Stimulated activated CD4-positive, alpha-beta T cell treated with anti-CD3 and anti-CD28 coated beads, Interleukin-15, amount 100 ng/mL, for 1 hour (primary cell): ENCODE measurements at places on chromosomes 3 and 15.

DNA sequence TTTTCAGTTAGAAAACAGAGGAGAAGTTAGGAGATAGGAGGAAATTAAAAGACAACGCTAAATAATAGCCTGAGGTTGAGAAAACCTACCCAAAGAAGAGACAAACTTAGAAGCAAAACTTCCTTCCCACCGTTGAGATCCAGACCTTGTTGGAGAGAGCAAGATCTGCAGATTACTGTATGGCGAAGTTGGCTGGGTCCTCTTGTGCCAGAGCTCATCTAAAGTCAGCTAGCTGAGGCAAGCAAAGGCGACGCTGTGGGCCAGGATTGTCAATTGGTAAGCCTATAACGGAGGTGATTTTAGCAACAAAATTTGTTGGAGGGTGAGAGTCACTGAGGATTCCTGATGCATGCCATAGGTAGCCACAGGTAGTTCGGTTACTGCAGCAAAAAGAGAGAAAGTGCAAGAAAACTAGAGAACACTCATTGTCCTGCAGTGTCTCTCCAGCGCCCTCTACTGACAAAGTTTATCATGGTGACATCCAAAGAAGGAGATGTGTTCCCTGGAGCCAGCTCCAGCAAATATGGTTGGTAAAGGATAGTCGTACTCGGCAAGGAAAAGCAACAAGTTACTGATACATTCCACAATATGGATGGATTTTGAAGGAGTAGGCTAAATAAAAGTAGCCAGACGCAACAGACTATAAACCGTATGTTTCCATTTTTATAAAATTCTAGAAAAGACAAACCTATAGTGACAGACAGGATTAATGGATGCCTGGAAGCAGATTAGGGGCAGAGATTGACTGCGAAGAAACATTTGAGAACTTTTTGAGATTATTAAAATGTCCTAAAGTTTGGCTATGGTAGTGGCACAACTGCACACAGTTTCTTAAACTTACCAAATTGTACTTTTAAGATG lies 9.8 kb upstream of the OR5K4 start:
- DNase-seq, result no peak

DNA sequence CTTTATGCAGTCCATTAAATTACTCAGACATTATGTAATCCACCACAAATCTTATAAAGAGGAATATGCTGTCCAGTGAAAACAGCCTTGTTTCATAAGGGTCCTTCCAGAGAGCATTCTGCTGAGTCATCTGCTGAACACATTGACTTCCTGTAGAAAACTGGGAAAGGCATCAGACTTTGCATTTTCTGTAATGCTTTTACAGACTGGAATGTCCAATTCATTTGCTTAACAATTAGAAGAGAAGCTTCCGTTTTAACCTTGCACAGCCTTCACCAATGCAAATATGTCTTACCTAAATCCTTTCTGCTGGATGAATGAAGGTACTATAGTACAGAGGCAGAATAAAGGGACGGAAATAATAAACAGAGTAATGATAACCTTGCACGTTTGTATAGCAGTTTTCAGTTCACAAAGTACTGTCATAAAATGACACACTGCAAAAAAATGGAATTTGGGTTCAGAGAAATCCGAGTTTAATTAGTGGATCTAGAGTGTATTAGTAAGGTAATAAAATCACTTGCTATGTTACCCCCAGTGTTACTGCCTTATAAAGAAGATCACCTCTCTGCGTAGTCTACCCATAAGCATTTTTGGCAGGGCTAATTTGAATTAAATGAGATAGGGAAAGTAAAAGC lies 301.5 kb downstream of the PYDC2 start:
- DNase-seq, result no peak

DNA sequence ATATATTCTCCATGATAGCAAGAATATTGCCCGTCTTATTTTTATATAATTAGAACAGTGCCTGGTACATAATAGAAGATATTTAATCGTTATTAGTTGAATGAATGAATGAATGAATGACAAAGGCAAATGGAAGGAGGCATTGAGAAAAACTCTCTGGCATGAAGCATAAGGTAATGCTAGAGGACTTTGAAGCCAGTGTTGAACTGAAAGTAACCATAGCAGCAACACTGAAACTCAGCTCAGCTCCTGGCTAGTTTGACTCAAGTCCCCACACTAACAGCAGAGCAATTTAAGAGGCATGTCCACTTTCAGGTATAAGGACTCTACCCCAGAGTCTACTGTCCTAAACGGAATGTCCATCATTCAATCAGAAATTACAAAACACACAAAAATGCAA lies 227.0 kb downstream of the CPNE4 start:
- DNase-seq, result no peak

- DNase-seq, result no peak
Measured at GRCh38 chr15:38406436-38406835, 47.5 kb upstream of the FAM98B start.

- no peak for DNase-seq
Measured at GRCh38 chr15:33533197-33533596, 222.4 kb downstream of the RYR3 start.

DNA sequence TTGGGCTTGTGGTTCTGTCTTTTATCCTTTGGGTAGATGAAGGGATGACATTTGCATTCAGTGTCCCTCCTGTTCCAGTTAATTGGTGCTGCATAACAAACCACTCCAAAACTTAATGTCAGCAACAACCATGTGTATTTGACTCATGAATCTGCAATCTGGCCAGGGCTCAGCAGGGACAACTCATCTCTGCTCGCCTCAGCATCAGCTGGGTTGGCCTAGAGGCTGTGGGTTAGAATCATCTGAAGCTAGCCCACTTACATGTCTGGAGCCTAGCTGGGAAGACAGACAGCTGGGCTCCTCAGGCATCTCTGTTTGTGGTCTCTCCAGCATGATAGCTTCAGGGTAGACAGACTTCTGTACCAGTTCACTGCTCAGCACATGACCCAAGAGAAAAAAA lies 92.0 kb downstream of the TMEM108 start:
- DNase-seq, result no peak

DNA sequence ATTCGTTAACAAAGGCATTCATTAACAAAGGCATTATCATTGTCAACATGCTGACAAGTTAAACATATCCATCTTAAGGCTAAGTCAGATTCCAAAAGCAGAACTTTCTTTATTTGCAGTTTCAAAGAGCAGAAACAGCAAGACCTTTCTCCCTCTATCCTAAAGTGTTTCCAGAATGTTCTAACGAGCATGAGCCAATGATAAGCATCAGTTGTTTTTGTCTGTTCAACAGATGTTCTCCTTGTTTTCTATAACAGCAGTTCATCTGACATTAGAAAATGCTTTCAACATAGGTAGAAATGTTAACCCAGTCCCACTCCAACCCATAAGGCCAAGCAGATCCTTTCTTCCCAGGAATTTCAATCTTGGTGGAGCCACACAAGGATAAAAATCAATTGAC lies 77.6 kb upstream of the POMGNT2 start:
- DNase-seq, result no peak

DNA sequence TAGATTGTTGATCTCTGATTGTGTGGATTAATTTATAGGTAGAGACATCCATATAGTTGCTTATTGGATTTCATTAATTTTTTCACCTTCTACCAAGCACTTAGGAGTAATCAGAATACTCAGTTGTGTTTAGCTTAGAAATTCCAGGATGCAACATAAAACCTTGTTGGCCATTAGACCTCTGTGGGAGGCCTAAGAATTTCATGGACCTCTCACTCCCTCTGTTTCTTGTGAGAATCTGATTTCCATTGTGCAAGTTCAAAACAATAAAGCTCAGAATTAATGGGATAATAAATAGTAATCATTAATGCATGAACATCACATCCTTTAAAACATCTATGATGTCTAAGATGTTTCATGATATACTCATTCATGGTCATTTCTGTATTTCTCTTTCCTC lies 332.4 kb downstream of the GRM7 start:
- no peak for DNase-seq

- no peak for DNase-seq
Measured at GRCh38 chr15:21260966-21261395, 179.3 kb downstream of the POTEB3 start.

DNA sequence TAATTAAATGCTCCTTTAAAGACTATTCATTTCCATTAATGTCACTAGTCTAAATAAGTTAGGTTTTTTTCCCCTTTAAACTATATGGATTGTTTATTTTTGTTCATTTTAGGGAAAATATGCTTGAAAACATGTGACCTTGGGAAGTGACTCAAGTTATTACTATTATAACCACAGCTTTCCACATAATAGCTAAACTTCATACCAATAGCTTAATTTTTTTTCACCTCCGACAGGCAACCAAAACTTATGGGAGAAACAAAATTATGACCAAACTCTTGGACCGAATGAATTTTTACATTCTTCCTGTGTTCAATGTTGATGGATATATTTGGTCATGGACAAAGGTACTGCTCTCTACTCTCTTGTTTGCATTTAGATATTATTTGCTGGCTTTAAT lies 16.2 kb downstream of the CPA3 start:
- DNase-seq, result no peak

DNA sequence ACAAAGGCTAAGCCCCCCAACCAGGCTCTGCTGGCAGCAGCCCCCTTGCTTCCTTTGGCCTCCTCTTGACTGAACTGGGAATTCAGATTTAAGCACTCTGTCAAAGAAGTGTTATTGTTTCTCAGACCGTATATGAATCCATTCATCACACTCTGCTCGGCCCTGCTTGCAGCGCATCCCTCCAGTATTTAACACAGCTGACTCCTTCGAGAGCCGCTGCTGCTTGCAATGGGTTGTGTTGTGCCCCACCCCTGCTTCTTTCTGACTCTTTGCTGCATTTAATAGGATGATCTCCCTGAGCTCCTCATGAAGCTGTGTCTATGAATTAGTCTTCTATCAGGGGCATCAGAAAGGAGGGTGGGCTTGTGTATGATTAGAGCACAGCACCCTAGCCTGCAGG lies 31.2 kb downstream of the C3orf20 start:
- no peak for DNase-seq

GRCh38 chr15:87741350-87741749 lies 515.2 kb downstream of the NTRK3 start:
- DNase-seq, result no peak

- DNase-seq, result no peak
Measured at GRCh38 chr15:31435912-31436628, 109.4 kb downstream of the KLF13 start.

DNA sequence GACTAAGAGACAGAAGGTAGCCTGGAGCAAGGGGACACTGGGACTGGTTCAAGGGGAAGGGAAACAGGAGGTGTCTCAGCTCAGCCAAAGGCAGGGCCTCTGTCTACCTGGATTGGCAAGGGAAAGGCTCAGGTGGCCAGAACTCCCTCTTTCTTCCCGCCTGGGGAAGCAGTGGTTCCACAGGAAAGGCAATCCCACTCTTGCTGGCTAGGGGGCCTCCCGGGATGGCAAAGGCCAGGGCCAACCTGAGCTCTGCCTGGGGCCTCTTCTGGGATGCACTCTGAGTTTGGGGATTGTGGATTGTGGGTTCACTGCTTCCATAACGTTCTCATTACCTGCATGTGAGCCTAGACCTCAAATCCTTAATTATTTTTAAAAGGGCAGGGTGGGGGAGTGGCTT lies 13.0 kb upstream of the PARP6 start:
- no peak for DNase-seq

- no peak for DNase-seq
Measured at GRCh38 chr3:41769106-41769505, 192.8 kb downstream of the ULK4 start.

DNA sequence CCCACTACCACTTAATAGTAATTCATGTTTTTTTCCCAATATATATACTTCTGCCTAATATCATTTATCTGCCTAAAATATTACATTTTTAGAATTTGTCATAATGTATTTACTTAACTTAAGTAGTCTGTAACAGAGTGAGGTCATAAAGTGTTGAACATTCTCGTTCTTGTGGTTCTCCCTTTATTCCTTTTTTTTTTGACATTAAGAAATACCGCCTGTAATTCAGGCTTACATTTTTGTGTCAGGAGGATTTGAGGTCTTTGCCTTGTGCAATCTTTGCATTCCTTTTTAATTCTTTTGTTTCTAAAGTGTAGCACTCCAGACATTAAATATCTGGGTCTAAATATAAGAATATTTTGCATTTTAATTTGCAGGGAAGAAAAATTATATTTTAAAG lies 315.4 kb downstream of the PTPRG start:
- DNase-seq, result no peak

DNA sequence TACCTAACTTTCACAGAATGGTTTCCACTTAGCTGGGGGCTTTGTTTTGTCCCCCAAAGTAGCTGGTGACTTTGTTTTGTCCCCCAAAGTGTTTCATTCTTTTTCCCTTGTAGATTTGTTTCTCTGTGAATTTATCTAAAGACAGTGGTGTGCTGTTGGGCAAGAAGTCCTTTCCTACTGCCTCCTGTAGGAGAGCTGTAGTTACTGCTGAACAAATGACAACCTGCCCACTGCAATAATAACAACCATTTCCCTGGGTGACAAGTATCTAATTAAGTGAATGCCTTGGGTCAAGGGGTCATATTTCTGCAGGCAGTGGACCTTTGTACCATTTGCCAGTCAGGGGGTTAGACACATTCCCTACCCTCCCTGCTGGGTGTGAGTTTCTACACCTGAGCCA lies 125.4 kb upstream of the BFSP2 start:
- no peak for DNase-seq

DNA sequence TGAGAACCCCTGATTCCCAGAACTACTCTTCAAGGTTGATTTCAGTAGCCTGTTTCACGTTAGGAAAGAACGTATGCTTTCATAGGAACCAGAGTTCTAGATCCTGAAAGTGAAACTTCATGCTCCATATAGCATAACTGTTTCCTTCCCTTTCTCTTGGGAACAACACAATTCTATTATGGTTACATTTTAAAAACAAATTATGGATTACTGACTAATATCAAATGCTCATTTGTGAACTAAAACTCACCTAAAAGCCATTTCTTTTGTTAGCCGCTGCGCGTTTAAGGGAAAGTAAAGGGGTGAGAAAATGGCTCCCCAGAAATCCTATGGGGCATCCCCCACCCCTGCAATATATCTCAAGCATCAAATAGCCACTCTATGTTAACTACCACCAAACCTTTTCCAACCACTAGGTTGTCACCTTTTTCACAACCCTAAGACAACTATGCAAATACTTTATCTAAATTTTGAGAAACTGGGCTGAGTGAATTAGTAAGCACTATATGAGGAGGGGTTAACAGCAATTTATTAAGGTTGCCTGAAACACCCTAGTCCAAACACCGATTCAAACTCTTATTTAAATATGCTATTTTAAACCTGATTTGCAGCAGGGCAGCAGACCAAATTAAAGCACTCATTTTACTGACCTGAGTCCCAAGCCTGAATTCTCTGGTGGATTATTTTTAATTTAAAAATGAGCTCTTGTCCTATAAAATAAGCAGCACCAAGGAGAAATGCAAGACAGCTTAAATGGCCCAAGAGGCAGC lies 2.4 kb downstream of the SIAH2 start:
- no peak for DNase-seq

DNA sequence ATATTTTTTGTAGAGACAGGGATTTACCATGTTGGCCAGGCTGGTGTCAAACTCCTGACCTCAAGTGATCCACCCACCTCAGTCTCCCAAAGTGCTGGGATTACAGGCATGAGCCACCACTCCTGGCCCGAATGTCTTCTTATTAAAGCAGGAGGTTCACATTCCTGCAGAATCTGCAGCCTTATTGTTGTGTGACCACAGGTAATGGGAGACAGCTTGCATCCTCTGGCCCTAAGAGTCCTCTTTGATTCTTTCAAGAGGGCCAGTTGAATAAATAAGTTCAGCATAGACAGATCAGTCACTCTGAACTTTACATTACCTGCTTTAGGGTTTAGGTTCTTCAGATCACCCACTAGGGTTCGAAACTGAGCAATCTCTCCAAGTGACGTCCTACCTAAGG lies 172.9 kb upstream of the TOPAZ1 start:
- DNase-seq, result no peak

- no peak for DNase-seq
Measured at GRCh38 chr3:110901536-110901935, 170.1 kb upstream of the NECTIN3 start.

GRCh38 chr15:100879464-100880138 lies at the start of gene ALDH1A3:
Gene ALDH1A3 (plus strand): TSS chr15:100879831. CDS start chr15:100879908, 77 bp downstream.
- no peak for DNase-seq
